Ecto neural progenitor cell (in vitro differentiated cells): ENCODE measurements at places on chromosomes 13 and 19.

DNA sequence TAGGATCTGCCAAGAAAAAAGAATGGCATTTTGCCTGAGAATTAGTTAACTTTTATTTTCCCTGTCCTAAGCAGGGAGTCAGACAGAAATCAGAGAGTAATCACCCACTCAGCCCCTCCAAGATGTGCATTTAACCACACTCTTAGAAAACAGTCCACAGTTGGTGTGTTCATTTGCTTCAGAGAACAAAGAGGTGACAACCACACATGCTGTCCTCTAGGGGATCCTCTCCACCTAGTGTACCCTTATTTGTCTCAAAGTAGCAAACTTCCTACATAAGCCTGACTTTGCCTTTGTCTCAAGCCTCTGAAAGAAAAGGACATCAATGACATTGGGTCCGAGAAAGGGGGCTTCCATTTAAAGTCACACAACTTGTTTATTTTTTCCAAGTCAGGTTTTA lies 107.0 kb upstream of the RFC3 start:
- no peak for DNase-seq

GRCh38 chr19:6076675-6077463 lies 33.4 kb downstream of the RFX2 start:
- no peak for DNase-seq

DNA sequence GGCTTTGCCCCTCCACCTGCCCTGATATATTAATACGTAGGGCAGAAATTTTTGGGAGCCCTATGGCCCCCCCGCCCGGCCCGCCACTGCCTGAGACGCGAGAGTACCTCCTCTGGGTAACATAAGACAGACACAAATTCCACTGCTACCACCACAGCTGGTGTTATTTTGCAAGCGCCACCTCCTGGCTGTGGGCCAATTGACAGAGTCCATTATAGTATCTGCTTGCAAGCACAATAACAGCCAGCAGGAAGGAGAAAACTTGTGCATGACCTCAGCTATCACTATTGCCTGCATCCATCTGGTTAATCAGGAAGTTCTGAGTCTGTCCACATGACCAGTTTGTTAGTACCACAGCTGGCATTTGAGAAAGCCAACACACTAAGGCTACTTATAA lies 25.3 kb upstream of the OR10H2 start:
- no peak for DNase-seq

- no peak for DNase-seq
These were observed 3.8 kb downstream of the LGI4 start for GRCh38 chr19:35130761-35131720.

DNA sequence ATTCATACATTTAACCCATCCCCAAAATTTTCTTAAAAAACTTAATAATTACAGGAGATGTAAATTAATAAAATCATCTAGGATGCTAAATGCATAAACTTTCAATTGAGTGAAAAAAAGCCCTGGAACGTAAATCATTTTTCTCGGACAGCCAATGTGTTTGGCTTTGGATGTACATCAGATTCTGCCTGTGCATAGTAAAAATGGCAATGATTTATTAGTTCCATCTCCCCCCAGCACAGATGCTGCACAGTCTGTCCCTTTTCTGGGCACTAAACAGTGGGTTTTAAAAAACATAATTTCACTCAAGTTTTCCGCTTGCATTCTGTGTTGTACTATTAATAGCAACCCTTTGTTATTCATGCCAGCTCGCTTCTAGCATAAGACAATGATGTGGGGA lies 147.7 kb downstream of the TM9SF2 start:
- DNase-seq: no peak

DNA sequence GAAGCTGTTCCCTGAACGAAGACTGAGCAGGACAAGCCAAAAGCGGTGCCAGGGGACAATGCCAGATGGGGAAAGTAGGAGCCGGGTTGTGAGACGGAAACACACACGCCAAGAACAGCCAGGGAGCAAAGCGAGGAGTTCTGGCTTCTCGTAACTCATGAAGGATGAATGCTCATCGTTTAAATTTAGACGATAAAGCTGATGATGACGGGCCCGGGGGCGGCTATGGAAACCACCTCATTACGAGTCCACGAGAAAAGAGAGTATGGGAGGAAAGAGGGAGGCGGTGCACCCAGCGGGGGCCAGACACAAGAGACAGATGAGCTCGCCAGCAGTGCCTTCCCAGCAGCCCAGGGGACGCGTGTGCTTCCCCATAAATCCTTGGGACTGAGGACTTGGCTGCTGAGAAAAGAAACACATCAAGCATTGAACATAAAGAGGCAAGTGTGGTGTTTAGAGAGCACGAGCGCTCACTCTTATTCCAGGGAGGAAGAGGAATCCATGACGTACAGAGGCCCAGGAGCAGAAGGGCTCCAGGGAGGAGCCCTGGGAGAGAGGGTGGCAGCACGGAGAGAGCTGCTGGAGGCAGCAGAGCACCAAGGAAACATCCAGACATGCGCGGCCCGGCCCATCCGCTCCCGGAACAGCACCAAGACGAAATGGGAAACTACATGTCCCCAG lies 70.7 kb downstream of the EPS15L1 start:
- DNase-seq: no peak

DNA sequence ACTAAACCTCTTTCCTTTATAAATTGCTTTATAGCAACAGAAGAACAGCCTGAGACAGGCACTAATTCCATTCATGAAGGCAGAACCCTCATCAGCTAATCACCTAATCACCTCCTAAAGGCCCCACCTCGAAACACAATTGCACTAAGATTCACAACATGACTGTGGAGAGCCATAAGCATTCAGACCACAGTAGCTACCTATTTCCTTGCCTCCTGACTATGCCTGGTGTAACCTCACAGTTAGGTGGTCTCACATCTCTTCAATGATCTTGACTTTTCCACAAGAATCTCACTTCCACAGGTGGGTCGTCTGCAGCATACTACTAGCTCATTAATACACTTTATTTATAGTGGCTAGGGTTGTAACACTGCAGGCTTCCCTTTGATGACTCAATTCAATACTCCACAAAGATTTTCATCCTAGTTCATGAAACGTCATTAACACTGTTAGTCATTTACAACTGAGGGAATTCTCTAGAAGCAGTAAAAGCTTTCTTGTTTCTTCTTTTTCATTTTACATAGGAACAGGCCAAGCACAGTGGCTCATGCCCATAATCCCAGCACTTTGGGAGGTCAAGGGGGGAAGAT lies 27.1 kb downstream of the STK24 start:
- DNase-seq: no peak

GRCh38 chr13:47904891-47905290 lies 96.2 kb downstream of the SUCLA2 start:
- DNase-seq: no peak

- DNase-seq: no peak
These were observed 64.3 kb downstream of the LRCH1 start for GRCh38 chr13:46617229-46617721.

- DNase-seq: no peak
These were observed 209.5 kb downstream of the KLF5 start for GRCh38 chr13:73268306-73268705.

GRCh38 chr19:703651-704446 lies 4.9 kb upstream of the PALM start:
- DNase-seq: peak; percentile 95

GRCh38 chr13:31162151-31163008 lies 676 bp upstream of the HSPH1 start:
- DNase-seq: peak; percentile 96

GRCh38 chr19:29492769-29493168 lies 33.0 kb upstream of the VSTM2B start:
- no peak for DNase-seq

DNA sequence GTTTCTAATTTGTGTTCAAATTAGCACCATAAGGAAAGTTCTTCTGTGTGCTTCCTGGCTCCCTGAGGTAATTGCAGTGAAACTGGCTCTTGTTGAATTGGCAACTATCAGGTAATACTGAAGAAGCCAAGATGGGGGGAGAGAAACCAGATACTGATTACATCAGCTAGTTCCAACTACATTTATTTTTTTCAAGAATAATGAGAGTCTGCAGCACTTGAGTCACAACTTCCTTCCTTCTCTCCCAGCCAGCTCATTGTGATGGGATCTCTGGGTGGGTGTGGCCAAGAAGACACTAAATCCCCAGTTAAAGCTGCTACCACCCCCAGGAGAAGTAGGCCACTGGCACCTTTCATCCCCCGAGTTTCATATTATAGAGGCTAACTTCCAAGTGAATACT lies 100.7 kb upstream of the RXFP2 start:
- no peak for DNase-seq

DNA sequence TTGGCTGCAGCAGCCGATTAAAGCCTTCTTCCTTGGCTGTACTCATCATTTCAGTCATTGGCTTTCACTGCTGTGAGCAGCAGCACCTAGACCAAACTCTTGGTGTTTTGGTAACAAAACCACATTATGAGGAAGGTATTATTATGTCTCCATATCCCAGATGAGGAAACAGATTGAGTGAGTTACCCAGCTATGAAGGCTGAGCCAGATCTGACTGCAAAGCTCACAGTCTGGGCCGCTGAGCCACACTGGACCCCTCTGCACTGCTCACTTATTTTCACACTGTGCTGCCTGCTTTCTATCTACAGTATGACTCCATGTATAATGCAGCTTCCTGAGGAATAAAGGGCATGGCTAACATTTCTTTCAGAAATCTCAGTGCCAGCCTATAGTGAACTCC lies 24.5 kb downstream of the CRYL1 start:
- no peak for DNase-seq

DNA sequence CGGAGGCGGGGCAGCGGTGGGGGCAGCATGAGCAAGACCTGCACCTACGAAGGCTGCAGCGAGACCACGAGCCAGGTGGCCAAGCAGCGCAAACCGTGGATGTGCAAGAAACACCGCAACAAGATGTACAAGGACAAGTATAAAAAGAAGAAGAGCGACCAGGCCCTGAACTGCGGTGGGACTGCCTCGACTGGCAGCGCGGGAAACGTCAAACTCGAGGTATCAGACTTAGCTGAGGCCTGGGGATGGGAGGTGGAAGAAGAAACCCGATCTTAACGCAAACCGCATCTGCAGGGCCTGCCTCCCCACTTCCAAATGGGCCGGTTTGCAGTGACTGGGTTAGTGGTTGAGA lies 693 bp downstream of the RFXAP start:
- DNase-seq: no peak

GRCh38 chr13:33252135-33252534 lies 33.4 kb downstream of the STARD13 start:
- DNase-seq: no peak

DNA sequence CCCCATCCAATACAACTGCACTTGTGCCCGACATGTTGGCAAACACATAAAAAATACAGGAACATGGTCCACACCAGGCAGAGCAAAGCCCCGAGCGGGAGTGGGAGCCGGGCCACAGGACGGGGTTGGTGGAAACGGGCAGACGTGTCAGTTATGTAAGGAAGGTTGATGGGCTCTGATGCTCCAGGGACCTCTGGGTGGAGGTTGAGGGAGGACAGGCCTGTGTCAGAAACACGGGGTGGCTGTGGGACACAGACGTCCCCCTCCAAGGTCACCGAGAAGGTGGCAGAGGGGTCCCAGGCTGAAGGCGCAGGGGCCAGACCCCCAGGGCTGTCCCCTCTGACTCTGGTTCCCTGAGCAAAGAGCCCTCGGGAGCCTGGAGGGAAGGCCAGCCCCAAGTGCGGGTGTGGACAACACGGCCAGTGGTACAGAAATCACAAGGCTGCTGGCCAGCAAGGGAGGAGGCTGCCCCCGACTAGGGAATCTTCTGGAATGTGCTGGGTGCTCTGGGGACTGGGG lies 31.4 kb upstream of the C13orf46 start:
- DNase-seq: no peak

- DNase-seq: no peak
These were observed 1.3 kb upstream of the AKT2 start for GRCh38 chr19:40286235-40286970.

GRCh38 chr19:45275370-45275971 lies 24.4 kb downstream of the MARK4 start:
- DNase-seq: no peak

- DNase-seq: peak; percentile 74
These were observed 427.9 kb downstream of the ZNF536 start for GRCh38 chr19:30799865-30800755.

- DNase-seq: peak; percentile 92
These were observed 15.3 kb downstream of the TTYH1 start for GRCh38 chr19:54430306-54431254.

DNA sequence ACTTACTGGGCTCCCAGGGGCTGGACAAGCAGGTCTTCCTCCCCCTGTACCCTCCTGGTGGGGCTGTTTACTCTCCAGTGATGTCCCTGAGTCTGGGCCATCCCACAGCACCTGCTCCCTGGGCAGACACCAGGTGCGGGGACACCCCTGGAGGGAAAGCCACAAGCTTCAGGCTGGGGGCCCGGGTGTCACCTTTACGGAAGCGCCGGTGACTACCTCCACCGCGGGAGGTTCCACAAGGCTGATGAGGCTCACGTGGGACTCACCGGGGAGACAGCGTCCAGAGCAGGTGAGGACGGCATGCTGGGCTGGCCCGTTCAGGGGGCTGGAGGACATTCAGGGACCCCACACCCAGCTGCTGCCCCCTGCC lies 24.9 kb downstream of the NFILZ start:
- no peak for DNase-seq

- DNase-seq: no peak
These were observed 2.2 kb upstream of the ESD start for GRCh38 chr13:46799139-46799538.

DNA sequence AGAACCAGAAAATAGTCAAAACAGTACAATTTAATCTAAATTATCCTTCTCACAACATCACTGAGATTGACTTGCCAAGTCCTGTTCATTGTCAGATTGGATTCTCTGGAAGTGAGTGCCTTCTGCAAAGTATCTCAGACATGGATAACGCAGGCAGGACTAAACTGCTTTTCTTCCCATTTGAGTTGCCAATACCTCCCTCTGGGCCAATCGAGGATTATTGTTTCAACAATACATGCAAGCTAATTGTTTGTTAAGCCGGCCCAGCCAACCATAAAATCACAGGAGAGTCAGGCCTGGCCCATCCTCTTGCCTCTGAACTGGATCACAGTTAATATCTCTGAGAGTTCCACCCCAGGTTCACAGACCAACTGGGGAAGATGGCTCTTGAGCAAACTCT lies 240.0 kb downstream of the ENOX1 start:
- DNase-seq: peak; percentile 50

DNA sequence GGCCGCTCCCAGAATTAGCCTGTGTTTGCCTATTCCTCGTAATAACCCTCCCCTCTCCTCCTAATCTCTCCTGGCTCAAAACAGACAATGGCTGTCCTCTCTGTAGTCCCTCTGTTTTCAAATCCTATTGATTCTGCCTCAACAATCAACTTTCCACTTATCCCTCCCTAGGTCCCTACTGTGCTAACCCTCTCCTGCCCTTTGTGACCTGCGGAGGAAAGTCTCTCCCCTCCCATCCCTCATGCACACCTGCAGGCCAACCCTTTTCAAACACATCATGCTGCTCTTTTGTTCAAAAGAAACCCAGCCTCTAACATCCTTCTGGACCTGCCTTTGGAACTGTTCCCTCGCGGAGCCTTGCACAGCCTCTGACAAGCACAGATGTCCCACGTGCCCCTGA lies 37.3 kb downstream of the CILP2 start:
- no peak for DNase-seq

GRCh38 chr13:94261163-94261562 lies 218.3 kb downstream of the DCT start:
- no peak for DNase-seq

- peak; percentile 89 for DNase-seq
These were observed 913 bp upstream of the ELAVL3 start for GRCh38 chr19:11481534-11482383.

GRCh38 chr13:95404141-95404882 lies 103.1 kb upstream of the ABCC4 start:
- DNase-seq: peak; percentile 91
